ENCODE measurements at places on chromosomes 5 and 9.
A peak's percentile ranks its signal among the peaks of the same experiment; 100 is the strongest.

DNA sequence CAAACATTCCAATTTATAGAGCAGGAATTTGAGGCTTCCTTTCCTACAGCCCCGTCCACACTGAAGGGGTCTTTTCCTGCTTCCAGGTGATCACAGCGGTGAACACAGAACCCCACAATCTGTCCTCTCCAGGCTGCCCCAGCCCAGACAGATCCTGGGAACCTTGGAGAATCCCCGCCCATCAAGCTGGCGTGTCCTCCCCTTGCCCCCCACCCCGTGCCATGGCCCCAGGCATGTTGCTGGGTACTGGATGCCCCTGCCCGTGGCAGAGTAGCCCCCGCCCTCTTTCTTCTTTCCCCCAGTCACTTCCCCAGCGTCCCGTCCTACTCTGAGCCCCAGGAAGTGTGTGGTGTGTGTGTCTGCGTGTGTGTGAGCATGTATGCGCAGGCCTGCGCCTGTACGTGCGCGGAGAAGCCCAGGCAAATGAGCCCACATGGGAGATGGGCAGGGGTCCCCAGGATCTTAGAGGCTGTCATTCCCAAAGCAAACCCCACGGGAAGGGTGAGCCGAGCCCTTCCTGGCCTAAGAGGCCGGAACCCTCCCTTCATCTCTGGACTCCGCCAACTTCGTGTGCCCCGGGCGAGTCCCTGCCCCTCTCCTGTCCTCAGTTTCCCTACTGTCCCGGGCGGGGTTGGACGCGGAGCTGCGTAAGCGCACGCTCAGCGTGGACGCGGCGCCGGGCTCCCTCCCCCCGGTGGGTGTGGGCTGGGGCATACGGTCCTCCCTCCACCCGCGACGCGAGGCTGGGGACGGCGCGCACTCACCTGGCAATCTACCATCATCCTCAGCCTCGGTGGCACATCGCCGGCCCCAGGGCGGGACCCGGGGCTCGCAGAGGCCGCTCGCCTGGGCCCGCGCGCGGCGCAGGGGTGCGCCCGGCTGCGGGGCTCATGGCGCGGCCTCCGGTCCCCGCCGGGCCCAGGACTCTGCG, 15.2 kb downstream of the GBGT1 start:
- peak; percentile 67 for DNase-seq

GRCh38 chr5:24163091-24163490, 481.7 kb downstream of the CDH10 start:
- DNase-seq = no peak

DNA sequence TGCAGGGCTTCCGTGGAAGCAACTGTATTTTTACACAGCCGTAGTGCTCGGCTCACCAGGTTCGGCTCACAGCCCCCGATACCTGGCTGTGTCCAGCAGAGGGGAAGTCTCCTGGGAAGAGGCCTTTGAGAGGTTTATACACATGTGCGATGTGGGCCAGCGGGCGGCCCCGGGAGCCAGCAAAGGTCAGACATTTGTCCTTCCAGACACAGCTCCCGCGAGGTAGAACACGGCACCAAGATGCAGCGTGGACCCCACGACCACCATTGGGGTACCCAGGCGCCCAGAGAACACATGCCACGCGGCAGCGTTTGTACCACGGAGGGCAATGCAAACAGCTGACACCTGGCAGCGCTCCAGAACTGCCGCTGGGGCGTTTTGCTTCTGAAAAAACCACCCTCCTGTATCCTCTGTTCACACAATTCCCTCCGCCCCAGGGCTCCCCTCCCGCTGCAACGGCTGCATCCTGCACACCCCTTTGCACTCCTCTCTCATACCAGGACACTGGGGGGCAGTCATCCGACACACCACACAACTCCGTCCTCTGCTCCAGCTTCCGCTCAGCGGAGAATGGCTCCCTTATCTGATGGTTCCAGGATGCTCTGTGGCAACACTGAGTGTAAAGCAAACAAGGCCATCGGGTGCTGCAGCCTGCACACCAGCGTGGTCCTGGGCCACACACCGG, 235.3 kb downstream of the SYK start:
- peak; percentile 90 for DNase-seq

- no peak for DNase-seq
Measured at GRCh38 chr9:95409650-95410426, 92.3 kb upstream of the FANCC start.

GRCh38 chr9:109907400-109907799, 127.4 kb downstream of the PALM2AKAP2 start:
- DNase-seq = no peak

All from activated CD4-positive, alpha-beta T cell treated with anti-CD3 and anti-CD28 coated beads, Interleukin-10, Interleukin-2, amounts not matched to agents 100 ng/mL and 50 ng/mL, durations not matched to agents 16 hours and 8 hours (primary cell).